Foreskin melanocyte (primary cell): ENCODE measurements at places on chromosomes 7 and 10.

DNA sequence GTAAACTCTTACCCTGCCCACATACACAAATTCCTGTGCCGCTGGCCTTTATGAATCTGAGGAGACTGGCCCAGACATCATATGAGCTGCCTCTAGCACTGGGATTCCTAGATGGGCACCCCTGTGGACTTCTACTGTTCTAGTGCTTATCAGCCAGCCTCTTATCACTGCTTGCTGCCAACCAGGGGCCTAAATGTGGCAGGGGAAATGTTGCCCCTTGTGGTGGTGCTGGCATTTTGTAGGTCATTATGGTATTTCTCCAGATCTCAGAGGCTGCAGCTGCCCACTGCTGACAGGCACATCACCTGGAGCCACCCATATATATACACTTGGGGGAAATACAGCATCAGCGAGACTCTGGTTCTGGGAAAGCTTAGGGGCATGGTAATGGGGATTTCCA, 5.4 kb downstream of the SFR1 start:
- no peak for DNase-seq

DNA sequence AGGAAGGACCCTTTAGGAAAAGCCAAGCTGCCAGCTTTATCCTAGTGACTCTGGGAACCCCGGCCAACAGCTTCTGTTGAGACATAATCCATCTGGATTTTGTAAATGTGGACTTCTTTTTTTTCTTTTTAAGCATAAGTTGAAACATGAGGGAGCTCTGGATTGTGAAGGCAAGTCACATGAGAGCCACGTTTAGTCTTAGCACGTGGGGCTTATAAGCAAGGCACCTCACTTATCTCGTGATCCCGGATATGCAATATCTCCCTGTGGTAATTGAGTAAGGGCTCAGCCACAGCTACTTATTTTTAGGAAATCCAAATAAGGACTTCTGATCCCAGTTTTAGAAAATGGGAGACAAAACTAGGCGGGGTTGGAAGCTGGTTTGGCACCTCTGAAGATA, 111.2 kb upstream of the PTN start:
- no peak for DNase-seq

DNA sequence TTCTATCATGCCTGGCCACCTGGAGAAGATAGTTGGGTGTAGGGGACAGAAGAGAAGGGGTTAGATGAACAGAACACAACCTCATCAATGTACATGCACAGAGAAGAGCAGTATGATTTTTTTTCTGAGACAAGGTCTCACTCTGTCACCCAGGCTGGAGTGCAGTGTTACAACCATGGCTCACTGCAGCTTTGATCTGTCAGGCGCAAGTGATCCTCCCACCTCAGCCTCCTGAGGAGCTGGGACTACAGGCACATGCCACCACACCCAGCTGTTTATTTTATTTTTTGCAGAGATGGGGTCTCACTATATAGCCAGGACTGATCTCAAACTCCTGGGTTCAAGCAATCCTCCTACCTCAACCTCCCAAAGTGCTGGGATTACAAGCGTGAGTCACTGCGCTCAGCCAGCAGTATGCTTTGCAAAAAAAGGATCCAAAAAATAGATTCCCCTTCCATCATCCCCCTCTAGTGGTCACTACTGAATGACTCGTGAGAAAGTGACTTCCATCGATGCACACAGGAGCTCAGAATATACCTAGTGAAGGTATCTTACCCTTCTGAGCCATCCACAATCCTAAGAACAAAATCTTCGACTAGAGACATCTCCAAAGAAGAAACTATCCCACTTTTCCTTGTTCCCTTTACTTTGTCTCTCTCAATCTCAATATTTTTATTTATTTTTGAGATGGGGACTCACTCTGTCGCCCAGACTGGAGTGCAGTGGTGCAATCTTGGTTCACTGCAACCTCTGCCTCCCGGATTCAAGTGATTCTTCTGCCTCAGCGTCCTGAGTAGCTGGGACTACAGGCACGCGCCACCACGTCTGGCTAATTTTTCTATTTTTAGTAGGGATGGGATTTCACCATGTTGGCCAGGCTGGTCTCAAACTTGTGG, 21.0 kb downstream of the ZCWPW1 start:
- peak; percentile 42 for DNase-seq

DNA sequence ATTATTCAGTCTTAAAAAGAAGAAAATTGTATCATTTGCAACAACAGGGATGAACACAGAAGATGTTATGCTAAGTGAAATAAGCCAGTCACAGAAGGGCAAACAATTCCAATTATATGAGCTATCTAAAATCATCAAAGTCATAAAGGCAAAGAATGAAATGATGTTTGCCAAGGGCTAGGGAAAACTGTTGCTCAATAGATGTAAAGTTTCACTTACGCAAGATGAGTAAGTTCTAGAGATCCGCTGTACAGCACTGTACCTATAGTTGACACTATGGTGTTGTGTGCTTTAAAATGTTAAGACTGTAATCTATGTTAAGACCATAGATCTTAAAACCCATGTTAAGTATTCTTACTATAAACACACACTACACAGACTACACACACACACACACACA, 904.6 kb upstream of the LRRN3 start:
- no peak for DNase-seq

DNA sequence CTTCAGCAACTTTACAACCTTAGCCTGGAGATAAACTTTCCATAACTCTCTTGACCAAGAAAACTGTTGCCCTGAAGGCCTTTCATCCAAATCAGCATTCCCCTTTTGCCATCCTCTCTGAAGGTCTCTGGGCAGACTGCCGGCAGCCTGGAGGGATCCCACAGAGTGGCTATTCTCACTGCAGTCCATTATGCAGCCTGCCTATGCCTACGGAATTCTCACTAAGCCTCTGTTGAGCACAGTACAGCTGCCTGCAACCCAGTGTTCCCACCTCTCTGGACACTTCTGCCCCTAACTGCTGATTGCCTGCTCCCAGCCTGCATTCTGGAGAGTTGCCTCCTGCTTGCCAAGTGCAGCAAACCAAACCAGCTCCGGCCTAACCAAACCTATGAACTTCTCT, 548.9 kb upstream of the STEAP1 start:
- DNase-seq, result peak; percentile 44

- no peak for DNase-seq
These were observed 96.1 kb upstream of the MKLN1 start for GRCh38 chr7:131231381-131232220.

GRCh38 chr10:127991543-127992255, 84.8 kb downstream of the PTPRE start:
- DNase-seq, result no peak

GRCh38 chr7:57305192-57305748, 144.7 kb upstream of the ZNF716 start:
- no peak for DNase-seq

- DNase-seq, result no peak
These were observed 47.3 kb upstream of the CPXM2 start for GRCh38 chr10:123938890-123939289.

DNA sequence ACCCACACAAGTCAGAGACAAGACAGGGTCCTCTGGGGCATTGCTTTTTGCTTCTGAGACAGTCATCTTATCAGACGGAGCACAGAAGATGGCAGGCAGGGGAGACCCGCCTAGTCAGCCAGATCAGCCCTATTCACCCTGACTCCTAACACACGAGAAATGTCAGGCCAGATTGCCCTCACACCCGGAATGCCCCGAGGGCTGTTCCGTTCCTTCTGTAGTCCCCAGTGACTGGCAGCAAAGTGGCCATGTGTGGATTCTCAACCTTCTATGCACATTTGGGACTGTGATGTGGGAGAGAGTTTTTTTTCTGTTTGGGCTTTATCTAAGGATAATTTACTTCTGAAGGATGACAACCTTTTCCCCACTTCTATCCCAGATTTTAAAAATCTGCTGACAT, 35.5 kb upstream of the TBX20 start:
- DNase-seq, result no peak

DNA sequence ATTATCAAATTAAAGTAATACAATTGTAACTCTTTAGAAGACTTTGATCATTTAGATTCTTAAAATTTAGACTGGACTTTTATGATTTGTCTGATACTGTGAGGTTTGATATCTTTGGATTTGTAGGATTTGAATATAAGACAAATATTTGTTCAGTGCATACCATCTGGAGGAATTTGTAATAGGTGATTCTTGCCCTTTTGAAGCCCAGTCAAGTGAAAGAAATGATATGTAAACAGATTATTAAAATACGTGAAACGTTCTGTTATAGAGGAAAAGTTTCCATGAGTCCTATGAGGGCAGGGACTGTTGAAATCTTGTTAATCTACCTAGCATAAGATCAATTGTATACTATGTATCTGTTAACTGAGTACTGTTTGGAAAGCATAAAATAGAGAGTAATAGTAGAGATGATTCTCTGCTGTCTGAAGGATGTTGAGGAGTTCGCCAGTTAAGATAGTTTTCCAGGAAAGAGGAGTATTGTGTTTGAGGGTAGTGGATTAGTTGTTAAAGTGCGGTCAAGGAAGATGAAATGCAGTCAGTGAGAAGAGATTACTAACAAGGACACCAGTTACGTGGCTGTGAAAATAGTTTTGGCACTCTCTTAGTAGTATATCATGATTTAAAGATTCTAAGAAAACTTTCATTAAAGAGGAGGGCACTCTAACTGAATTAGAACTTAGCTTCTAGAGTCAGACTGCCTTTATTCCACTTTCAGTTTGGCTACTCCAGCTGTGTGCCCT, 14.4 kb downstream of the PDCD4 start:
- no peak for DNase-seq

DNA sequence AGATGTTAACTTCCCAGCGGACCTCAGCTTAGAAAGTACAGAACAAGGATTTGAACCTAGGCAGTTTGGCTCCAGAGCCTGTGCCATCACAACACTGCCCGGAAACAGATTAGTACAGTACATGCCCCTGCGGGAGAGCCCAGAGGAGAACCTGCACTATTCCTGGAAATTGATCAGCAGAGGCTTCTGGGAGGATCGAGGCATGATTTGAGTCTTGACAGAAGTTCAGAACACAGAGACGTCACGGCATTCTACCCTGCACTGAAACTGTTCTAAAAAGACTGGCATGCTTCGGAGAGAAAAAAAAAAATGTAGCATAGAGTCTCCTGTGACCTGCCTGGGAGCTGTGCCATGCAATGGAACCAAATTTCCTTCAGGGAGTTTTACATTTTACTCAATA, 9.2 kb upstream of the IL6 start:
- DNase-seq, result no peak

DNA sequence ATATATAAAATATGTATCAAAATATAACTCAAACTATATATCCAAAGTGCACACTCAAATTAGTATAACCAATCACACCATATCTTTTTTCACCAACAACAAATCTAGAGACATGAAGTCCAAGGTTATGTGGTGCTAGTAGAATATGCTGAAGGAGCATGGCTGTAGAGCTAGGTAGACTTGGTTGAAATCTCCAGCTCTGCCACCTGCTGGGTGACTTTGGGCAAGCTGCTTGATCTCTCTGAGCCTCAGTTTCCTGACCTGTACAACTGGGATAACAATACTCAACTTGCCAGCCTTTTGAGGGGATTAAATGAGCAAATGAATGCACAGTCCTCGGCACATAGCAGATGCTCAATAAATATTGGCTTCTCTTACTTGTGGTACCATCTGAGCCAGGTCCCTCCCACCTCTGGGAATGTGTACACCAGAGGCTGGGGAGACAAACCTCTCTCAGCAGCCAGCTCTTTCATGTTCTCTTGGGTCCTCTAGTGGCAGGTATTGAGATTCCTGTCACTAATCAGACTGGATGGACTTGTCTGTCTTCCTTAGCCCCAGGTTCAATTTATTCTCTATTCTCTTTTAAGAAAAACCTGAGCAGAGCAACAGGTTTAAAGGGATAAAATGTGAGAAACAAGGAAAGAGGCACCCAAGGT, 94.3 kb upstream of the PDE1C start:
- peak; percentile 18 for DNase-seq

- no peak for DNase-seq
These were observed 148.0 kb downstream of the SNX10 start for GRCh38 chr7:26439521-26440232.

GRCh38 chr7:778968-779451, 51.9 kb upstream of the PRKAR1B start:
- no peak for DNase-seq

DNA sequence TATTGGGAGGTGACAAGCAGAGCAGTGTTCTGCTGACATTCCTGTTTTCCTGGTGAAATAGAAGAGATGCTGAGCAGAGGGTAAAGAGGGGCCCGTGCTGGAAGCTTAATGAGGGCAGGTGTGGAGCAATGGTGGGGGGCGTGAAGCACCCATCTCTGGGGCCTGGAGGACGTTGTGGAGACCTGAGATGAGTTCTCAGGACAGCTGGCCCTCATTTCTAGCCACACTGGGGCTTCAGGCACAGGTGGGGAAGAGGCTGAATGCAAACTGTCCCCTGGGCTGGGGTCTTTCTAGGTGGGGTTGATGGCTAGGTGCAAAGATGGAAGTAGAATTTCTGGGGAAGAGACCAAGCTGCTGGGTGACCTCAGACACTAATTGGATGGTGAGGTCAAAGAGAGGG, 274.2 kb upstream of the TCERG1L start:
- DNase-seq, result no peak

DNA sequence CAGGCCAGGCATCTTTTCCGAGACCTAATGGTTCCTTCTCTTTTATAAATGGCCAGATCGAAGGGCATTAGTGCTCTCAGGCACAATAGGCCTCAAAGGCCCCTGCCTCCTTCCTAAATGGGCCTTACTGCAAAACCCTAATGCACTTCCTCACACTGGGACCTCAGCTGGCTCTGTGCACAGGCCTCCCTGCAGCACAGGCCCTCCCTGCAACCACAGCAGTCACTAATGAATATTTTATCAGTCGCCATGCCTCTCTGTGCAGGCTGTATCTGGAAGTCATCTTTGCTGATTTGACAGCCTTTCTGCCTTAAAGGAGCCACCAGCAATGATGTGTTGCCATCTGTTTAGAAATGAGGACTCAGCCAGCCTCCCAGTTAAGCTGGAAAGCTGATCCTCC, 54.9 kb upstream of the SDK1 start:
- DNase-seq, result no peak

- DNase-seq, result no peak
These were observed 122.0 kb downstream of the ARL4A start for GRCh38 chr7:12809476-12809875.

DNA sequence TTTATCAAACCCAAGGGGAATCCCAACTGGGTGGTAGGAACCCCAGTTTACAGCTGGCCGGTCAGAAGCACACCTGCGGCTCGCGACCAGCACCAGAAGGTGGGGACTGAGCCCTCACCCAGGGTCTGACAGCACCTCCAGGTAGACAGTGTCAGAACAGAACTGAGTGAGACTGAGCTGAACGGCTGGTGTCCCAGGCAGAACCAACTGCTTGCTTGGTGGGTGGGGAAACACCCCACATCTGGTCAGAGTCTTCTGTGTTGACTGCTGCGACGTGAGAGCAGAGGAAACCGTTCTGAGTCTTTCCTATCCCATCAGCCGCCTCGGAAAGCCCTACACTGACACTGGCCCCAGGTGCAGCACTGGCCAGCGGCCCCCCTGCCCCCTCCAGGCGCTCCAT, 160.7 kb downstream of the MAD1L1 start:
- no peak for DNase-seq

DNA sequence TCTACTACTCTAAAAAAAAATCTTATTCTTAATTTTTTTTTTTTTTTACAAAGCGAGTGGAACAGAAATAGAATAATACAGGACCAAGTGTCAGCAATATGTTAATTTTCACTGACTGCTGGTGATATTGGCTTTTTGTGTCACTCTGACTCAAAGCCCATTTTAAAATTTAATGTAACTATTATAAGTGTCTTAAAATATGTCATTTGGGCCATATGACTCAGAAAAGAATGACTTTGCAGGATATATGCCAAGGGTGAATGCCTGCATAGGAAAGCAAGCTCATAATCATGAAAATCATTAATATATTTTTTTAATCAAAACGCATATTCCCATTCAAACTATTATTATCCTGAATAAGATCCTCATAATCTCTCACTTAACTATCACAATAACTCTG, 149.2 kb downstream of the GNAT3 start:
- no peak for DNase-seq

GRCh38 chr10:63977329-63977923, 456.2 kb downstream of the REEP3 start:
- DNase-seq, result peak; percentile 51
